D721Med (cell line): ENCODE measurements at places on chromosomes 12 and 14.

- DNase-seq, result no peak
These were observed 781.4 kb upstream of the TMEM132C start for GRCh38 chr12:127485528-127485927.

GRCh38 chr14:75650253-75651058 lies 10.2 kb downstream of the ERG28 start:
- no peak for DNase-seq

GRCh38 chr14:104092931-104093365 lies 7.4 kb downstream of the ASPG start:
- no peak for DNase-seq

- DNase-seq, result no peak
These were observed 636 bp downstream of the ZFYVE21 start for GRCh38 chr14:103716091-103716801.

- no peak for DNase-seq
These were observed 168.2 kb downstream of the SUDS3 start for GRCh38 chr12:118544569-118544968.

- DNase-seq, result no peak
These were observed 21.4 kb upstream of the C12orf42 start for GRCh38 chr12:103517161-103517560.

DNA sequence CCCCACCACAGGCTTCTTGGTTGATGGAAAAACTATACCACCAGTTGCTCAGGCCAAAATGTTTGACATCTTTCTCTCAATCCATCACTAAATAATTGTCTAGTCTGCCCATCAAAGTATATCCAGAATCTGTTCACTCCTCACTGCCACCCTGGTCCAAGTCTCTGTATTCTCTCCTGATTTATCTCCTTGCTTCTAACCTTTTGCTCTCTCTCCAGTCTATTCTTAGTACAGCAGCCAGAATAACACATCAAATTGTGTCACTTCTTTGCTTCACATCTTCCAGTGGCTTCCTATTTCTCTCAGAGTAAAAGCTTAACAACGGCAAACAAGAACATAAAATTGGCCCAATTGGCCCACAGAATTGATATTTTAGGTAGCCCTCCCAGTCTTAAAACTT lies 272.8 kb downstream of the IPO8 start:
- no peak for DNase-seq

DNA sequence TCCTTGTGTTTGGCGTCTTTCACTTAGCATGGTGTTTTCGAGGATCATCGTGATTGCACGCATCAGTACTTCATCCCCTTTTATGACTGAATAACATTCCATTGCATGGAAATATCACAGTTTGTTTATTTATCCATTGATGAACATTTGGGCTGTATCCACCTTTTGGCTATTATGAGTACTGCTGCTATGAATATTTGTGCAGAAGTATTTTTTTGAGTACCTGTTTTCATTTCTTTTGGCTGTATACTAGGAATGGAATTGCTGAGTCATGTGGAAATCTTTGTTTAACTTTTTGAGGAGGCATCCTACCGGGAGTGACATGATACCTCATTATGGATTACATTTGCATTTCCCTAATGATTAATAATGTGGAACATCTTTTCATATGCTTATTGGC lies 66.4 kb downstream of the WNK1 start:
- no peak for DNase-seq

DNA sequence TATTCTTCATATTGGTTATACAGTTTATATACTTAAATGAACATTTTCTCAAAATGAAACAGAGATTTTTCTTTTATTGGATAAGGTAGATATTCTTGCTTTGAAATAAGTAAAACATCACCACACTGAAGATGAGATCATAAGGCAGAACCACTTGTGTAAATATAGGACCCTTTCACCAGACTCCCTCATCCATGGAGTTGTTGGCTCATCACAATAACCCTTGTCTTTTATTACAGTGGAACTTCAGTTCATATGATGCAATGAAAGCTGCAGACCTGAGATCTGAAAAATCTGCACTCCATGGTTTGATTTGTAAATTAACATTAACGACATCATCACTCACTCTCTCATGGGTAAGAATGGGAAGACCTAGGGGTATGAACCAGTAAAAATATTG lies 51.9 kb upstream of the DBX2 start:
- no peak for DNase-seq

- DNase-seq, result no peak
These were observed 66.8 kb upstream of the VRK1 start for GRCh38 chr14:96730386-96730785.
